ENCODE measurements at places on chromosomes 11 and 22.

- DNase-seq: no peak
Measured at GRCh38 chr11:120273432-120273831, 33.5 kb downstream of the POU2F3 start.

DNA sequence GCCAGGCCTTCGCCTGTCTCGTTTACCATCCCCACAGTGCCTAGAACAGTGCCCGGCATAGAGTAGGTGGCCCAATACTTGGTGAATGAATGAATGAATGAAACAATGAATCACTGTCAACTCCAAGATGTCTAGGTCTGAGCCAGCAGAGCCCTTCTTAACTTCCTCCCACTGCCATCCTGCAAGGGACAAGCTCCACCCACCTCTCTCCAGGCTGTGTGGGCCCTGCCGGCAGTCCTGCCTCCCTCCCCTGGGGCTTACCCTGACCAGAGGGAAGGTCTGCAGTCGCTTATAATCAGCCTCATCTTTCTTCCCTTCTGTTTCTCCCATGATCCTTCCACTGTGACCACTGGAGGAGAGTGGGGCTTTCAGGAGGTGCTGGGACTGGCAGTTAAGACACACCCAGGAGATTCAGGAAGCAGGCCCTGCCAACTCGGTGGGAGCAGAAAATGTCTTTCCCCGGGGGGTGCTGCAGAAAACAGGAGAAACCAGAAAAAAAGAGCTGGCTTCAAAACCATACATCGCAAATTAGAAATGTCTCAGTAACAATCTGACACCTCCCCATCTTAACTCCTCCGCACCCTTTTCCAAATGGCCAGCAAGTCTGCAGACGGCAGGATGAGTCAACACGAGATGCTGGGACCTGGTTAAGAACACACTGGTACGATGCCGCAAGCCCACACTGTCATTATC, 11.4 kb downstream of the DNAL4 start:
- peak; percentile 70 for DNase-seq

GRCh38 chr11:99015634-99016454, 4.9 kb upstream of the CNTN5 start:
- no peak for DNase-seq

- no peak for DNase-seq
Measured at GRCh38 chr11:9590717-9591116, 17.2 kb downstream of the WEE1 start.

GRCh38 chr22:40220316-40221054, 42.8 kb downstream of the TNRC6B start:
- DNase-seq: no peak

DNA sequence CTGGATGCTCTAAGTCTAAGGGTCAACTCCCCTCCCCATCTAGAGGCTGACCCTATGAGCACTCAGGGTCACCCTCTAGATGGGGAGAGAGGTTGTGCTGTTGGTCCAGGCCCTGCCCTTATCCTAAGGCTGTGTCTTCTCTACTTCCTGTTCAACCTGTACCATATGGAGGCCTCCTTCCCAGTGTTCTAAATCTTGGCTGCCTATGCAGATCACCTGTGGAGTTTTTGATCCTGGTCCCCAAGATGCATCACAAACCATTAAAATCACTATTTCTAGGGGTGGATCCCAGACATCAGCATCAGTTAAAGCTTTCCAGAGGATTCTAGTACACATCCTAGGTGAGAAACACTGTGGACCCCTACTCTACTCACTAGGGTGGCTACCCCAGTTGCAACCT, 26.2 kb downstream of the LARGE1 start:
- DNase-seq: no peak

GRCh38 chr11:35852056-35852455, 91.8 kb upstream of the LDLRAD3 start:
- no peak for DNase-seq

Measured in hypothalamus (tissue), 51 donors.